Left lung (tissue), 14 donors: ENCODE measurements at places on chromosomes 7 and 10. TPM values are rescaled to one million over a fixed set of nuclear protein-coding genes. Genes with fewer than 3 reads are reported as not detected.

The PRTFDC1 gene
- 67.2 TPM for polyA plus RNA-seq

The LRRTM3 gene
- polyA plus RNA-seq: 4.1 TPM

The TFAM gene
- 68.4 TPM for polyA plus RNA-seq

The PKD2L1 gene
- polyA plus RNA-seq: 0.31 TPM

The MAGI2 gene
- 6.1 TPM for polyA plus RNA-seq

The LRIT1 gene
- polyA plus RNA-seq: not detected

The OR2A1 gene
- 3.2 TPM for polyA plus RNA-seq

The MMD2 gene
- not detected for polyA plus RNA-seq

The GIMAP2 gene
- 19.1 TPM for polyA plus RNA-seq

The FAM25G gene
- not detected for polyA plus RNA-seq

The C7orf33 gene
- not detected for polyA plus RNA-seq

The APBB1IP gene
- 2.3 TPM for polyA plus RNA-seq

The NSMCE4A gene
- 102 TPM for polyA plus RNA-seq

The HMX3 gene
- not detected for polyA plus RNA-seq

The IL6 gene
- polyA plus RNA-seq: 3.7 TPM

The POP7 gene
- polyA plus RNA-seq: 15.8 TPM

The MDH2 gene
- polyA plus RNA-seq: 142 TPM

The EXOSC1 gene
- 37.1 TPM for polyA plus RNA-seq

The SPOCK2 gene
- polyA plus RNA-seq: 9.9 TPM

The CYP2C19 gene
- polyA plus RNA-seq: not detected

The FAM25A gene
- not detected for polyA plus RNA-seq

The CPA1 gene
- polyA plus RNA-seq: 1.1 TPM

The SLC18A3 gene
- polyA plus RNA-seq: not detected

The CDC14C gene
- polyA plus RNA-seq: 0.10 TPM

The PNLIPRP2 gene
- polyA plus RNA-seq: not detected

The TMEM168 gene
- polyA plus RNA-seq: 75.4 TPM

The EBLN1 gene
- polyA plus RNA-seq: not detected

The FLNC gene
- polyA plus RNA-seq: 24.9 TPM

The HSPA12A gene
- 11.3 TPM for polyA plus RNA-seq

The SPDYE9 gene
- 0.95 TPM for polyA plus RNA-seq
